Activated T-cell treated with anti-CD3 and anti-CD28 coated beads, Interleukin-2, amount 50 U/mL, for 72 hours (primary cell): ENCODE measurements at places on chromosomes 16 and 17. TPM values are rescaled to one million over a fixed set of nuclear protein-coding genes. Genes with fewer than 3 reads are reported as not detected.

- no peak for DNase-seq
These were observed 18.2 kb upstream of the STH start for GRCh38 chr17:45980855-45981254.

Gene NPTX1
- total RNA-seq = 0.83 TPM

- no peak for DNase-seq
These were observed 8.3 kb upstream of the SPNS3 start for GRCh38 chr17:4425398-4425797.

DNA sequence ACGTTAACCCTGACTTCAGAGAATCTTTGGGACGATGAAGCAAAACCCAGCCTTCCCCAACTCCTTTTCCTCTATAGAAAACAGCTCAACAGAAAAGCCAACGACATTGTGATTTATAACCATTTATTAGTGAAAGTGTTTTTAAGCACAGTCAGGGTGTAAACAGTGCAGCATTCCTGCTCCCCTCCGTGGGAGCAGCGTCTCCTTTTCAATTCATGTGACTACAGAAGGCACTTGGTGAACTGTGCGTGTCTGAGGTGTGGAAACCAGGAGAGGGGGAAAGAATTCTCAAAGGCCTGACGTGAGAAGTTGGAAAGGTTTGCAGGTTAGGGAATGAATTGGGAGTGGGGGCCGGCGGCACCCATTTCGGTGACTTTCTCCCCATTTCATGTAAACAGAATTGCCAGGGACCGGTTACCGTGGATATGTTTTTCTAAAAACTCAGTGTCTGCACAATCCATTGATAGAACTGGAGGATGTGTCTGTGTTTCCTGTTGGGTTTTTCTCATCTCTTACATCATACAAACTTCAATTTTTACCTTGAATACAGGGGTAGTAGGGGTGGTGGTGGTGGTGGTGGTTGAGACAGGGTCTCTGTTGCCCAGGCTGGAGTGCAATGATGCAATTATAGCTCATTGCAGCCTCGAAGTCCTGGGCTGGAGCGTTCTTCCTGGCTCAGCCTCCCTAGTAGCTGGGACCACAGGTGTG is 53.1 kb downstream of the NDE1 start:
- no peak for DNase-seq

Gene GUCY2D
- 0.34 TPM for total RNA-seq
